ENCODE measurements at places on chromosomes 7 and 10. TPM values are rescaled to one million over a fixed set of nuclear protein-coding genes. Genes with fewer than 3 reads are reported as not detected.

GRCh38 chr10:21720090-21720489, 186.1 kb downstream of the MLLT10 start:
- no peak for DNase-seq

DNA sequence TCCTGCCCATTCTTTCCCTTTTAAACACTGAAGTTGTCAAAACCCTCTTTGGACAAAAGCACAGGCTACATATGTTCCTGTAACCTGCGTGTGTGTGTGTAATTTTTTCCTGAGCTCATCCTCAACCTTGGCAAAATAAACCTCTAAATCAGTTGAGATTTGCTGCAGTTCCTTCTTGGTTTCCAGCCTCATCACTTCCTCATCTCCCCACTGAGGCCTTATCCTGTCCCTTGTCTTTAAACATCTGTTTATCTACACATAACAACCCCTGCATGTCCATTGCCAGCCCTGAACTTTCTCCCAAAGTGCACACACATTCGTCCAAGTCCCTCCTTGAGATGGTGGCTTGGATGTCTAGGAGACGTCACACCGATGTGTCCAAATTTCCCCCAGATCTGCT, 35.5 kb downstream of the LYZL2 start:
- no peak for DNase-seq

DGKB gene
- total RNA-seq: not detected

DNA sequence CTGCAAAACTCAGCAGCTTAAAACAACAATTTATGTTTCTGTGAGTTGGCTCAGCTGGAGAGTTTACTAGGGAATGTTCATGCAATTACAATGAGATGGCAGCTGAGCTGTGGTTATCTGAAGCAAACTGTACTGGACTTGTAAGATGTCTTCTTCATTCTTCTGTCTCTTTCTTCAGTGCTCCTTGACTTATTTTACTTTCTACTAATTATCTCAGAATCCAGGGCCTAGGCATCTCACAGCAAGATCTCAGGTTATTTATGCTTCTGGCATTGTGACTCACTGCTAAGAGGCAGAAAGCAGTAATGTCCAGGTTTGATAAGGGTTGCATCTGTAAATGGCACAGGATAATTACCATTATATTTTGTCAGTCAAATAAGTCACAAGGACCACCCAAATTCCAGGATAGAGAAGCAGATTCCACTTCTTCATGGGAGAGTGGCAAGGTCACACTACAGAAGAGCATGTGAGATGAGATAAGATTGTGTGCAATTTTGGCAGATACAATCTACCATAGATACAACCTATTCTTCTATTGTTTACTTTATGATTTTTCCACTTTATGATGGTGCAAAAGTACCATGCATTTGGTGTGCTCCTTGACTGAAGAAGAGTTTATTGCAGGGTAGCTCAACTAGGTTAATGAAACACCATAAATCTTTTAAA, 16.8 kb downstream of the VIM start:
- DNase-seq: no peak

ANXA8 gene
- not detected for total RNA-seq

GRCh38 chr10:81575036-81575435, 300.0 kb upstream of the NRG3 start:
- no peak for DNase-seq

HDAC9 gene
- 3.1 TPM for total RNA-seq

GRCh38 chr10:62457598-62457997, 83.4 kb downstream of the ZNF365 start:
- no peak for DNase-seq

DNA sequence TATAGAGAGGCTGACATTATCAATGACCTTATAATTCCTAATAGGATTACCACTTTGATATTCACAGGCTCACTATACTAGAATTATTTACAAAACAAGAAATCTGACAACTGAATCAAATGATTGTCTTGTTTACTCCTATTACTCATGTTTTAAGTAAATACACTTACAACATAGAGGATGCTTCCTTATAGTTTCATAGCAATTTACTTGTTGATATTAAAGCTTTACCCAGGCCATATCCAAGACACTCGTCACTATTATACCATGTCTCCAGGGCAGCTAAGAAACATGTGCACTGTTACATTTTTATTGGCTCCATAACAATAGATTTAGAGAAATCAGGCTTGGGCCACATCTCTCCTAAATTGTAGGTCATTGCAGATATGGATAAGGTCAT, 276.9 kb downstream of the HGF start:
- DNase-seq: no peak

DNA sequence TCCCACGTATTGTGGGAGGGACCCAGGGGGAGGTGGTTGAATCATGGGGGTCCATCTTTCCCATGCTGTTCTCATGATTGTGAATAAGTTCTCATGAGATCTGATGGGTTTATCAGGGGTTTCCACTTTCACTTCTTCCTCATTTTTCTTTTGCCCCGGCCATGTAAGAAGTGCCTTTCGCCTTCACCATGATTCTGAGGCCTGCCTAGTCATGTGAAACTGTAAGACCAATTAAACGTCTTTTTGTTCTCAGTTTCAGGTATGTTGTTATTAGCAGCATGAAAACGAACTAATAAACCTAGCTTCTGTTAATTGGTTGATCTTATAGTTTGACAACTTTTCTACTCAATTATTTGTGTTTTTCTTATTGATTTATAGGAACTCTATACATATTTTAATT, 206.3 kb downstream of the NXPH1 start:
- DNase-seq: no peak

EEPD1 gene
- 1.2 TPM for total RNA-seq

GRCh38 chr7:115306586-115306985, 384.7 kb downstream of the MDFIC start:
- DNase-seq: no peak

- no peak for DNase-seq
Measured at GRCh38 chr10:60286559-60286958, 103.1 kb downstream of the ANK3 start.

NAT16 gene
- total RNA-seq: not detected

CRYGN gene
- 1.2 TPM for total RNA-seq

DNA sequence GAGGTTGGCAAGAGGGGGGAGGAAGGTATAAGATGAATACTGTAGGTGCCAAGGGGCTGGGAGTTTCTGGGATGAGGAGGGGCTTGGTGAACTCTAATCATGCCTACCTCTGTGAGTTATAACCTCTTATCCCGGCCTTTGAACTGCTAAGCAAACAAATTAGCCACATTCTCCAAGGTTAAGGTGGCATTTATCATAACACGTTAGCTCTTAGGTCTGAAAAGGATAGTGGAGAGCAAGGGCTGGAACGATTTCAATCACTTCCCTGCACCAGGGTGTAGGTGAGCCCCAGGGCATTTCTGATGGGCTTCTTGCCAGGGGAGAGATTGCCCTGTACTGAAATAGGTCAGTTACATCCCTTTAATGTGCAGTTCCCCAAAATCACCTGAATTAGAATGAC, 28.6 kb upstream of the DMBT1 start:
- no peak for DNase-seq

- DNase-seq: no peak
Measured at GRCh38 chr10:110698782-110699201, 54.7 kb downstream of the RBM20 start.

SYPL1 gene
- total RNA-seq: 56.8 TPM

DNA sequence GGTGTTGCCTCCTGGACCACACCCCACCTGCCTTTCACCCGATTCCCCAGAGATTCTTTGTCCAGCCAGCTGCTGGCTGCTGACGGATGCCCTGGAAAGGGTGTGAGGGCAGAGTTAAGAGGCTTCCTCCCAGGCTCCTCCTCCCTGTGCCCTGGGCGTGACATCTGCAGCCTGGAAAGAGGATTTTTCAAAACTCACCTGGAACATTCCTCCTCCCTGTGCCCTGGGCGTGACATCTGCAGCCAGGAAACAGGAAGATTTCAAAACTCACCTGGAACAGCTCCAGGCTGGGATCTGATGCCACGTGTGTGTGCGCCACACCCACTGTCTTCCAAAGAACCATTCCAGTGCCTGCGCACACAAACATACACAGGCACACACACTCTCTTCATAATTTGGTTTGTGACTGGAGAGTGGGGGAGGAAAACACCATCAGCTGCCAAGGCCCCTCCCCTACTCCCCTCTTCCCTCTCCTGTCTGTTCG, 5.2 kb downstream of the MARVELD1 start:
- DNase-seq: no peak

EEF1AKMT2 gene
- 22.4 TPM for total RNA-seq

GRCh38 chr7:133561396-133561795, 308.5 kb downstream of the EXOC4 start:
- DNase-seq: no peak

DNA sequence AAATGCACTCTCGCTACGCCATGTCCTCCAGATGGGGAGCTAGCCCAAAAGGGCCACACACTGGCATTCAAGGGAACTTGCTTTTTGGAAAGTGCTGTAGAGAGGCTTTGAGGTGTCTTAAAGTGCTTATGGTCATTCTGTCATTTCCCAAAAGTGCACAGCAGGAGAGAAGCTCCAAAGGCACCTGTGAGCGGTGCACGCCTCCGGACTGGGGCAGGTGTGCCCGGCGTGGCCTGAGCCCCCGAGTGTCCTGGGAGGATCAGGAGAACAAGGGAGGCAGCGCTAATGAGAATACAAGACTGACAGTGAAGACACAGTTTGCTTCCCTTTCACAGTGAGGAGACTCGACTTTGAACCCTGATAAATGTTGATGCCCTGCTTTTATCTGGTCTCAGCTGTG, 419.0 kb upstream of the MKI67 start:
- no peak for DNase-seq

- no peak for DNase-seq
Measured at GRCh38 chr7:47371733-47372368, 210.1 kb downstream of the TNS3 start.

ST8SIA6 gene
- total RNA-seq: not detected

DNA sequence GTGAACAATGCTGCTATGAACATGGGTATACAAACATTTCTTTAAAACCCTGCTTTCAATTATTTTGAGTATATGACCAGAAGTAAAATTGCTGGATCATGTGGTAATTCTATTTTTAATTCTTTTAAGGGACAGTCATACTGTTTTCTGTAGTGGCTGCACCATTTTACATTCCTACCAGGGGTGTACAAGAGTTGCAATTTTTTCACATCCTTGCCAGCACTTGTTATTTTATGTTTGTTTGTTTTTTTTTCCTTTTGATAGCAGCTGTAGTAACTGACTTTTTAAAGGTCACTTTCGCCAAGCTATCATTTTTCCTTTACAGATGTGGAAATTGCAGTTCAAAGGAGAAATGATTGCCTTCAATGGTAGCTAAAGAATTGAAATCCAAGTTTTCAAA, 99.5 kb downstream of the GPR85 start:
- no peak for DNase-seq

GRCh38 chr10:100879741-100880360, 32.9 kb upstream of the SLF2 start:
- no peak for DNase-seq

- no peak for DNase-seq
Measured at GRCh38 chr7:46226860-46227259, 305.8 kb upstream of the IGFBP3 start.

GRCh38 chr10:4725917-4726606, 99.9 kb upstream of the AKR1E2 start:
- no peak for DNase-seq

MALSU1 gene
- total RNA-seq: 52.5 TPM

- DNase-seq: no peak
Measured at GRCh38 chr10:110446954-110447608, 50.6 kb upstream of the DUSP5 start.

DNA sequence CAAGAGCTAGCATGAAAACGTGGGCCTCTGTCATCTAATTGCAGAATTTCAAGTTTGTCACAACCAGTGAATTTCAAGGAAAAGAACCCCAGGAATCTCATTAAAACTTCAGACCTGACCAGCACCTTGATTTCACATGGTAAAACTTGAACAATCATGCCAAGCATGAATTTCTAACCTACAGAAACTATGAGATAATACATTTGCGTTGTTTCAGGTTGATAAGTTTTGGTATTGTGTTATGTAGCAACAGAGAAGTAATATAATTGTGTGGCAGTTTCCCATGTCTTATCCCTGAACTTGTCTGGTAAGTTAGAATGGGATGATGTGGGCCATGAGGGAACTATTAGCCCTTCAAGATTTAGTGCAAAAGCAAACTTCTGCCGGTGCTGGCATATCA, 530.1 kb downstream of the ANKRD7 start:
- DNase-seq: no peak

- DNase-seq: no peak
Measured at GRCh38 chr7:91080351-91080750, 183.9 kb upstream of the FZD1 start.

RAPGEF5 gene
- not detected for total RNA-seq

GRCh38 chr10:101014230-101014884, 14.7 kb downstream of the LZTS2 start:
- DNase-seq: peak; percentile 77

SCIN gene
- 0.41 TPM for total RNA-seq

DNA sequence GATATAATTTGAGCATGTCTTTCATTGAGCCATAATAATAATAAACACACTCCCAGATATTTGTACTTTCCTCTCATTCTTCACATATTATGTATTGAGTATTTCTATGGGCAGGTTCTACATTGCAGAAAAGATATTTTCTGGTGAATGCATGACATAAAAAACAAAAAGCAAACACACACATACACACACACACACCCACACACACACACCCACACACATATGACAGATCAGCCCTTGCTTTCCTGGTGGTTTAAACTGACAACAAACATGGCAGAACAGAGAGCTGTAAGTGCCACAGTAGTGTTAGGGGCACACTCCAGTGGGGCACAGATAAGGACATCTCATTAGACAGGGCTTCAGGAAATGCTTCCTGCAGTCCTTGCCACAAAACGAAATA, 123.3 kb upstream of the LSM8 start:
- DNase-seq: no peak

GRCh38 chr10:128697437-128697836, 571.2 kb upstream of the MKI67 start:
- DNase-seq: no peak

- DNase-seq: no peak
Measured at GRCh38 chr10:98431016-98431415, 15.7 kb downstream of the HPS1 start.

- no peak for DNase-seq
Measured at GRCh38 chr7:111561654-111561903, 713 bp downstream of the IMMP2L start.

DNA sequence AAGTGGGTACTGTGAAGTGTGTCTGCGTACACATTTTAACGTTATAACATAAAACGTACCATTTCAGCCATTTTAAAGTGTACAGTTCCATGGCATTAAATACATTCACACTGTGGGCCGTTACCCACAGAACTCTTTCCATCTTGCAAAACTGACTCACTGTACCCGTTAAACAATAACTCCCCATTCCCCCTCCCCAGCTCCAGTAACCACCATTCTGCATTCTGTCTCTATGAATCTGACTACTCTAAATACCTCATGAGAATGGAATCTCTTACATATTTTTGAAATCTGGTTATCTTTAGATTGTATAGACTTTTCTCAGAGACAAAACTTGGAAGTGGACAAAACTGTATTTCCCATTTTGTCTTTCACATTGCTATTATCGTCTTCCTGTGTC, 9.3 kb downstream of the ARL3 start:
- DNase-seq: no peak

Data from naive thymus-derived CD8-positive, alpha-beta T cell (primary cell).